ENCODE measurements at places on chromosomes 1 and 21.

DNA sequence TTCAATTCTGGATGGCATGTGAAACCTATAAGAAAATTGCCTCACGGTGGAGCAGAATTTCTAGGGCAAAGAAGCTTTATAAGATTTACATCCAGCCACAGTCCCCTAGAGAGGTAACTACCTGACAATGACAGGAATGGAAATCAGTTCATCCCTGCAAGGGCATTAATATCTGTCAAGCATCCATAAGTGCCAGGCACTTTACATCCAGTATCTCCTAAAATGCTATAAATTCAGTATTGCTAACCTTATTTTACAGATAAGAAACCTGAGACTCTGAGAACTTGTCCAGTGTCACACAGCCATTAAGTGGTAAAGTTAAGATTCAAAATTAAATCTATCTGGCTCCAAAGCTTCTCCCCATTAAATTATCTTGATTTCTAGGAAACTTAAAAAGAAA, 22.3 kb downstream of the RGS13 start:
- DNase-seq = no peak

- no peak for DNase-seq
Measured at GRCh38 chr1:52204696-52205095, 62.8 kb downstream of the ZFYVE9 start.

DNA sequence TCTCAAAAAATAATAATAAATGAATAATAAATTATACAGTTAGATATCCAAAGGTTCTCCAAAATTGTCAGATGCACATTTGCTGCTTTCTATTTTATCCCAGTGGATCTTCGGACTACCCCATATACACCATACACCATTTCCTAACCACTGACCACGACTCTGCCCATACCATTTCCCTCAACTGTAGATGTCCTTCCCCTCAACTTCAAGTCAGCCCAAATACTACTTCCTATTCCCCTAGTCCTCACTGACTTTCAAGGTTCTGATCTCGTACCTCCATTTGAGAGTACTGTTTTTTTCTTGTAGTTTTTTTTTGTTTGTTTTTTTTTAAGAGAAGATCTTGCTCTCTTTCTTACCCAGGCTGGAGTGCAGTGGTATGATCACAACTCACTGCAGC, 19.6 kb downstream of the EIF4G3 start:
- no peak for DNase-seq

DNA sequence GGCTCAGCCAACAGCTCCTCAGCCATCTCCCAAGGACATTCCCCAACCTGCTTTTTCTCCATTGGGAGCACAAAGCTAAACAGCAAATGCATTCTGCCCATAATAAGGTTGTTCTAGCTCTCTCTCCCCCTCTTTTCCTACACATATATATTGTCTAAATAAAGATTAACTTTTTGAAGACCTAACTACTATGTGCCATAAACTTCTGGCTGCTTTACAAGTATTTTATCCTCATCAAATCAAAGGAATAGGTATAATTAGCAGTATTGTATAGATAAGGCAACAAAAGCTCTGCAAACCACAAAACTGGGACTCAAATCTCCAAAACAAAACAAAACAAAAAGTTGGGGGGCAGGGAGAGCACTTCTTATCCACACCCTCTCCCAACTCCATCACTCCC, 43.4 kb downstream of the TGFBR3 start:
- no peak for DNase-seq

GRCh38 chr1:48846441-48846840, 69.8 kb upstream of the BEND5 start:
- DNase-seq = no peak

GRCh38 chr1:26877326-26877725, 12.8 kb downstream of the GPN2 start:
- DNase-seq = no peak

DNA sequence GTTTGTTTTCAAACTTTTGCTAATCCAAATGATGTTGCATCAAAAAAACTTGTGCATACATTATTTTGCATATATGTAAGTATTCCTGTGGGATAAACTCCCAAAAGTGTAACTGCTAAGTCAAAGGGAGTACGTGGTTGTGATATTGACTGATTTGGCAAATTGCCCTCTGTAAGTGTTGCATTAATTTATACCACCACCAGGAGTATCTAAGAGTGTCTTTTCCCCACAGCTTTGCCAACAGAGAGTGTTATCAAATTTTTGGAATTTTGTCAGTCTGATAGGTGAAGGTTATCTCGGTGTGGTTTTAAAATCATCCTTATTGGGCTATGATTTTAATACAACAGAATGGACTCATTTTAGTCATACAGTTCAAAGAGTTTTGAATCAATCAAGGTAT, 30.1 kb upstream of the PARP1 start:
- no peak for DNase-seq

GRCh38 chr1:240914506-240914905, 302.6 kb upstream of the GREM2 start:
- DNase-seq = no peak

GRCh38 chr1:246156847-246157246, 350.2 kb downstream of the SMYD3 start:
- no peak for DNase-seq

- DNase-seq = peak; percentile 52
Measured at GRCh38 chr1:35449334-35450008, 107.7 kb downstream of the KIAA0319L start.

DNA sequence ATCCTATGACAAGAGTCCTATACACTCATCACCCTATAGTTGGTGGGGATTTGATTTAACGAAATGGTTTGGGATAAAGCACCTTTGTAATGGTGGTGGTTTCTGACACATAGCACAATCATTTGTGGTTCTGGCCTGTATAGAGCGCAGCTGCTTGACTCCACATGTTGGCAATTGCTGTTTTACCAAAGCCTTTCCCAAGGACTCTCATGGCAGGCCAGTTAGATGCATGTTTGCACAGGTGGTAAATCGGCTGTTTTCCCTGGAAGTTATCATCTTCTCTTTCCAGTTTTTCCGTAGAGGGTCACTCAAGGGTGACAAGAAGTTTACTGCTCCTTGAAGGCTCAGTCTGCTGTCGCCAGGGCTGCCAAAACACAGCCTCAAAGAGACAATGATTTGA, 17.1 kb upstream of the XPR1 start:
- DNase-seq = no peak

DNA sequence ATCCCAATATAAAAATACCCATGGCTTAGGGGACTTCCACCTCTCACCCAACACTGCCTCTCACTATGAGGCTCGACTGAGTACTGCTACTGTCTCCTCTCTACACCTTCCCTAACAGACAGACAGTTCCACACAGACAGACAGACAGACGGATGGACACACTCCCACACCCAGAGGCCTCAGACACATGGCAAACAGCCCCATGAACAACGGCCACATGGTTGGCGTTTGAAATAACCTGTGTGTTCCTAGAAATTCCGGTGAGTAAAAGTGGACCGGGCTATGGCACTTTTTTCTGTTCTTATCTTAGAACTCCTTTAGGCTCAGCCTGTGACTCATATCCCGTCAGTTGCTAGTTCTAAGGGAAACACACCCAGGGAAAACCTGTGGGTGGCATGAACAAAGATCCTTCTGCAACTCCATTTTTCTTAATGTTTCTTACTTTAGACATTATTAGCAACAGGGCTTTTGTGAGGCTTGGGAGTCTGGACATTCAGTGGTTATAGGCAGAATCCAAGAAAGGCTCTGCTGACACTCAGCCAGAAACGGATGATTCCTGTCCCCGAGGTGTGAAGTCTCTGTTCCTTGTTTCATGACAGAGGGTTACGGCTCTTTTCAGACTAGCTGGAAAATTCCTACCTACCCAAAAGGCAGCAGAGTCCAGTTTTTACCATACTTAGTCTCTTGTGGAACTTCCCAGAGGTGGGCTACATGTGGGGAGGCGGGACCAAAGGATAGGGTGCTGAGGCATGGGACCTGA, 90.5 kb upstream of the TLR5 start:
- DNase-seq = peak; percentile 20

DNA sequence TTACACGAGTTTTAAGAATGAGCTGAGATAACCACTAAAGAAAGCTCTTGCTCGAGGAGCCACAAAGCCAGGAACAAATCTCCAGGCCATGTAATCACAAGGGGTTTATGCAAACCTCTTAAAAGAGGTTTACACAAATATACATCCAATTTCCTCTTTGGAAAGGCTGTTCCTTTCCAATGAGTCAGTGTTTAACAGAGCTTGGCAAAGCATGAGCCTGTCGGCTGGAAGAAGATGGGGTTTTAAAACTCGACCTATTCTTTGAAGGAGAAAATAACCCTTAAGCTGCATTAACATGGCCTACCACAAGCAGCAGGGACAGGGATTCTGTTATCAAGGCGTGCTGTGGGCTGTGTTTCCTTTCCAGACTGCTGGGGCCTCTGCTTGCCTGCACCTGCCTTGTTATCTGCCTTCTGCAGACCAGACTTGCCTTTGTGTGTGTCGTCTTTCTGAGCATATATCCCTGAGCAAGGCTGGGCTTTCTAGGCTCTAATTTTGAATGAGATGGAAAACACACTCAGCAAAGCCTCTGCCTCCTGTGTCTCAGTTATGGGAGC, 40.6 kb upstream of the CYP2J2 start:
- no peak for DNase-seq

- no peak for DNase-seq
Measured at GRCh38 chr1:80363689-80364475, 1357.4 kb upstream of the ADGRL4 start.

DNA sequence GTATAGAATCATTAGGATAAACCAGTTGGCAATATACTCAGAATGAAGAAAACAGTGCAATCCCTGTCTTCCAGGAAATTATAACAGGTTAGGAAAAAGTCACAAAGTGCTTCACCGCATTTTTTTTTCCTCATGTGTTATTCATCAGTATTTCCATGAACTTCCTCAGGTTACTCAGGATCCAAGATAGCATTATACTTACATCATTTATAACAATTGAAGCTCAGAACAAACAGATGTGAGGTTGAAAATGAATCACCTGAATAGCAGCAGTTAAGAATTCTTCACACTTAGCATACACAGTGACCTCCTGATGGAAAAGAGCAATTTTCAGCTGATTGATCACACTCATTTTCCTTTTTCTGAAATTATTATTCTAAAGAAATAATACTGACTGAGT, 1040.7 kb upstream of the B3GALT2 start:
- no peak for DNase-seq

GRCh38 chr1:229699613-229700267, 73.7 kb downstream of the URB2 start:
- no peak for DNase-seq

GRCh38 chr1:5949085-5949760, 43.0 kb downstream of the NPHP4 start:
- no peak for DNase-seq

DNA sequence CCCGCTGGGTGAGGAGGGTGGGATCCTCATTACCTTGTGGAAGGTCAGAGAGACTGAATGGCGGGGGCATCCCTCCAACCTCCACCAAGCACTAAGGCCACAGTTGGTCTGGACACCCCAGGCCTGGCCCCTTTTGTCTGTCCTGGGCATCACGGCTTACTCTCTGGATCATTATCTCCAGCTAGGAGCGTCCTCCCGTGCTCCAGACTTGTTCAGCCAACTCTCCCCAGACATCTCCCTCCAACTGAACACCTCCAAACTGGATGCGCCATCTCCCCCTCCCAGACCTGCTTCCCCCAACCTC, 7.3 kb upstream of the GJB5 start:
- no peak for DNase-seq

GRCh38 chr1:243422362-243422761, 166.5 kb downstream of the SDCCAG8 start:
- DNase-seq = no peak

DNA sequence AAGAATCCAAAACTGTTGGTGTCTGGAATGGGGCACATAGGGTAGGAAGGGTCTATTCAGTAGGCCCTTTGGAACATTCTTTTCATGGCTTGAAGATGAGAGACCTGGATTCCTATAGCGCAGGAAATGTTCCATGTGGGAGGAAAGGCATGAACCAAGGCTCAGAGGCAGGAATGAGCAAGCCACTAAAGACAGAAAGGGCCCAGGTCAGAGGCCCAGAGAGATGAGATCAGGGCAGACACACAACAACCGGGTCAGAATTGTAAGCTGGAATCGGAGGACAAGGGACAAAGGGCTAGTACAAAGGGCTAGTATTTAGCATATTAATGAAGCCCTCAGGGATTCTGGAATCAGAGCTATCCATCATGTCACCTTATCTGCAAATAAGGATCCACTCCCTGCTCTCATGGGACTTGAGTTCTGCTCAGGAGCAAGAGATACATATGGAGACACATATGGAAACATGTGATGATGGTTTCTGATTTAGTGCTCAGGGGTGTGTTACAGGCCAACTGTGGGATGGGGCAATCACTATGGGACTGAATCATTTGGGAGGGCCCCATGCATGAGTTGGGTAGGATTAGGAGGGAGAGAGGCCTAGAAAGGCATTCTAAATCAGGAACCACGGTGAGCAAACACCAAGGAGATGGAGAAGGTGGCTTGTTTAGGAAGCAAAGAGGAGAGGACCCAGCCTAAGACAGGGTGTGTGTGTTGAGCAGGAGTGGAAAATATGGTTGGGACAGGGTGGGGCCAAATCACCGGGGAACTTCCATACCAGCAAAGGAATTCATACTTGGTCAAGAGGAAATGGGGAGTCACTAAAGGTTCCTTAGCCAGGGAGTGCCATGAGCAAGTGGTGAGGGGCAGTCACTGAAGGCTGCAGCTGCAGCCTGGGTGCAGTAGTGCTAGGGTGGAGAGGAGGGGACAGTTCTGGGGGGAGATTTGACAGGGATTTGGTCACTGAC, 8.6 kb downstream of the NECTIN4 start:
- DNase-seq = no peak

GRCh38 chr1:243968413-243968812, 82.7 kb upstream of the ZBTB18 start:
- DNase-seq = no peak

DNA sequence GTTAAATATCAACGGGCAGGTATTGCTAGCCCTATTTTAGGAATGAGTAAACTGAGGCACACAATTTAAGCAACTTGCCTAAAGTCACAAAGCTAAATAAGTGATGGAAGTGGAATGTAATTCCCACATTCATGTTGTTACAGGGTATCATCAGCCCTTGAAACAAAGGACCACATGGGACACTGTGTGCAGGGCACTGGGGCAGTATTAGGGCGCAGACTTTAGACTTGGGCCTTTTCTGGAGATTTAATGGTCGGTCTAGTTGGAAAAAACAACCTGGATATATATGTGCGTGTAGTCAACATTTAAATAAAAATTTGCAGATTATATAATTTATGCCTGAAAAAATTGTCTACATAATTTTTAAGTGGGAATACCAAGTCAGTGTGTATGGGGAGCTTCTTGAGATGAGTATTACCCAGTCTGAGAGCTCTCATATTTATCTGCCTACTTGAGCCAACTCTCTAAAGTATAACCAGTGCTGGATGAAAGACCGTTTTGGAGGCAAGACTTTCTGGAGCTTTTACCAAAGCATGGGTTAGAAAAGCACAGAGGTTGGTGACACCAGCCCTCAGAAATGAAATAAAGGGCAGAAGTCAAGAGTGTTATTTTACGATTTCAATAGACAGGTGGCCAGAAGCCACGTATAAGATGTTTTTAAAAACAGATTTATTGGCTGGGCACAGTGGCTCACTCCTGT, 1.6 kb downstream of the KDM1A start:
- no peak for DNase-seq

GRCh38 chr1:9406111-9406510, 113.4 kb downstream of the SPSB1 start:
- DNase-seq = no peak

All from T1000 (cell line).